ENCODE measurements at places on chromosomes 6 and 20. TPM values are rescaled to one million over a fixed set of nuclear protein-coding genes. Genes with fewer than 3 reads are reported as not detected.

DNA sequence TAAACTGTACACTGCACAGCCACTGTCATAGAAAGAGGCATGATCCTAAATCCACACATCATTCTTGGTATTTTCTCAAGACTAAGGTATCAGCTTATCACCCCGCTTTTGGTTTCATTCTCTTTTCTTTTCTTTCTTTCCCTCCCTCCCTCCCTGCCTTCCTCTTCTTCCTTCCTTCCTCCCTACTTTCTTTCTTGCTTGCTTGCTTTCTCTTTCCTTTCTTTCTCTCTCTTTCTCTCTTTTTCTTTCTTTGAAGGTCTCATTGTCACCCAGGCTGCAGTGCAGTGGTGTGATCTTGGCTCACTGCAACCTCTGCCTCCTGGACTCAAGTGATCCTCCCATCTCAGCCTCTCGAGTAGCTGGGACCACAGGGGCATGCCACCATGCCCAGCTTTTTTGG lies 81.1 kb downstream of the MAP7 start:
- DNase-seq, result no peak
- H3K27me3 ChIP-seq, result no peaks in the 10 kb centered on the region

Gene SOX18
- 0.21 TPM for total RNA-seq

GRCh38 chr6:36323062-36323461 lies 13.6 kb downstream of the BNIP5 start:
- H3K4me1 ChIP-seq, result peaks cover 4% of the 10 kb centered on the region
- no peaks in the 10 kb centered on the region for H3K36me3 ChIP-seq
- peak; percentile 45 for DNase-seq
- H3K27me3 ChIP-seq, result no peaks in the 10 kb centered on the region
- no peak overlapping the region for H3K27ac ChIP-seq

DNA sequence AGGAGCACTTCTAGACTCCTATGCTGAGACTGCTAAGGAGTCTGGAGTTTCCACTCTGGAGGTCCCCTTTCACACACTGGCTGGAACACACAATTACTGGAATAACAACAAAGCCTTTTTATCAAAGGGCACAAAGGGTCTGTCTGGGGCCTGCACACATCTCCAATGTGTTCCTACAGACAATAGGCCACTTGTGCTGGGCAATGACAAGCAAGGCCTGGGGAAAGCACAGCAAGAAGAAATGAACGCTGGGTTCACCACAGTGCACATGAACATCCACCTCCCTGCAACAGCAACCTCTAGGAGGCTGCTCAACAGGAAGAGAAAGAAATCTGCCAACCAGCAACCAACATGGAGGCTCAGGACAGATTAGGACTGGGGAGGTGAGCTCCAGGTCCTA lies 43.9 kb downstream of the TRPC4AP start:
- H3K27ac ChIP-seq, result no peak overlapping the region
- no peaks in the 10 kb centered on the region for H3K4me1 ChIP-seq
- peaks cover 11% of the 10 kb centered on the region for H3K36me3 ChIP-seq
- no peak overlapping the region for H3K4me3 ChIP-seq

DNA sequence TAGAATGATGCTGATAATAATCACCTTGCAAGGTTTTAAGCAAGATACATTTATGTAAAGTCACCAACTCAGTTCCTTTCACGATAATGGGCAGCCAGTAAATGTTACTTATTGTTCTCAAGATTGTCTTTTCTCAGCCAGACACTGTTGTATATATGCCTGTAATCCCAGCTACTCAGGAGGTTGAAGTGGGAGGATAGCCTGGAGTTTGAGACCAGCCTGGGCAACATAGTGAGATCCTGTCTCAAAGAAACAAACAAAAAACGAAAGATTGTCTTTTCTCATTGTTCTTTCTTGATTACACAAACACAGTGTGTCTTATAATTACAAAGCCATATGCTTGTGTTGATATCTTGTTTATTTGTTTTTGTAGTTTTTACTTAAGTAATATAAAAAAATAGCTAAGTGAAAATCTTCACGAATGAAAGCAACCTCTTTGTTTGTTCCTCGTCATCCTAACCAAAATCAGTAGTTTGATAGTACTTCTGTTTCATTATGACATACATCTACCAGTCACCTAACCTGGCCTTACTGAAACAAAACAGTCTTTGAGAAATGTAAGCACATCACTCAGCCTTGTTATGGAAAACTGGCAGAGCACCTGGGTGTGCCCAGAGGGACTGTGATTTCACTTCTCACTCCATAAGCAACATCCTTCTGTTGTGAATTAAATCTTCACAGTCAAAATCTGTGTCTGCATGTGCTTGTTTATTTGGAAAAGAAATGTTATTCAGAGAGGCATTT lies 436.2 kb upstream of the SOX4 start:
- H3K27me3 ChIP-seq, result no peaks in the 10 kb centered on the region
- H3K4me3 ChIP-seq, result no peak overlapping the region
- H3K36me3 ChIP-seq, result no peaks in the 10 kb centered on the region
- H3K27ac ChIP-seq, result no peak overlapping the region

Gene PRPH2
- 0.89 TPM for total RNA-seq

- H3K27ac ChIP-seq, result peak overlapping the region; percentile 83
- peaks cover 28% of the 10 kb centered on the region for H3K4me1 ChIP-seq
- H3K36me3 ChIP-seq, result no peaks in the 10 kb centered on the region
- DNase-seq, result peak; percentile 70
- no peaks in the 10 kb centered on the region for H3K27me3 ChIP-seq
These were observed 20.0 kb downstream of the SAMD3 start for GRCh38 chr6:130202782-130203181.

GRCh38 chr20:23293689-23294088 lies 56.9 kb upstream of the NXT1 start:
- no peaks in the 10 kb centered on the region for H3K27me3 ChIP-seq
- no peaks in the 10 kb centered on the region for H3K36me3 ChIP-seq
- no peak overlapping the region for H3K4me3 ChIP-seq

GRCh38 chr6:42268016-42268834 lies 50.6 kb upstream of the MRPS10 start:
- DNase-seq, result no peak
- peaks cover 5% of the 10 kb centered on the region for H3K36me3 ChIP-seq
- no peak overlapping the region for H3K4me3 ChIP-seq
- peaks cover 4% of the 10 kb centered on the region for H3K4me1 ChIP-seq
- H3K27ac ChIP-seq, result no peak overlapping the region

DNA sequence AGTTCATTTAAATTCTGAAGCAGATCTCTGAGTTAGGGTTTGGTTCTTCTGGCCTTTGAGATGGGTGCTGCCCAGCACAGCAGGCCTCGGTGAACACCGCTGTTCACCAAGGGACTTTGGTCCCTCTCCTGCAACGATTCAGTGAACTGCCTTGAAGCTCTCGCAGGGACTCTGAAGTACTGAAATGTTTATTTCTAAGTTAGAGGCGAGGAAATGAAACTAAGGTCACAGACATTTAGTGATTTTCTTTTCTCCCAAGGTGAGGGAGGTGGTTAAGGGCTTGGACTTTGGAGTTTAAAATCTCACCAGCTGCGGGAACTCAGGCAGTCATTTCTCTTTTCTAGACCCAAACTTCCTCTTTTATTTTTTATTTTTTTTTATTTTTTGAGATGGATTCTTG lies 26.2 kb downstream of the E2F3 start:
- H3K27ac ChIP-seq, result peak overlapping the region; percentile 45
- peaks cover 46% of the 10 kb centered on the region for H3K4me1 ChIP-seq
- no peaks in the 10 kb centered on the region for H3K27me3 ChIP-seq
- no peaks in the 10 kb centered on the region for H3K36me3 ChIP-seq

Measured in GM23338 (cell line).